ENCODE measurements at places on chromosomes 2 and 18.

- DNase-seq: no peak
Observed at GRCh38 chr2:219638217-219638947, 11.0 kb downstream of the SLC4A3 start.

- no peak for DNase-seq
Observed at GRCh38 chr2:171436307-171436706, 2.3 kb downstream of the DCAF17 start.

GRCh38 chr18:37537868-37538525 is 27.6 kb downstream of the CELF4 start:
- no peak for DNase-seq

DNA sequence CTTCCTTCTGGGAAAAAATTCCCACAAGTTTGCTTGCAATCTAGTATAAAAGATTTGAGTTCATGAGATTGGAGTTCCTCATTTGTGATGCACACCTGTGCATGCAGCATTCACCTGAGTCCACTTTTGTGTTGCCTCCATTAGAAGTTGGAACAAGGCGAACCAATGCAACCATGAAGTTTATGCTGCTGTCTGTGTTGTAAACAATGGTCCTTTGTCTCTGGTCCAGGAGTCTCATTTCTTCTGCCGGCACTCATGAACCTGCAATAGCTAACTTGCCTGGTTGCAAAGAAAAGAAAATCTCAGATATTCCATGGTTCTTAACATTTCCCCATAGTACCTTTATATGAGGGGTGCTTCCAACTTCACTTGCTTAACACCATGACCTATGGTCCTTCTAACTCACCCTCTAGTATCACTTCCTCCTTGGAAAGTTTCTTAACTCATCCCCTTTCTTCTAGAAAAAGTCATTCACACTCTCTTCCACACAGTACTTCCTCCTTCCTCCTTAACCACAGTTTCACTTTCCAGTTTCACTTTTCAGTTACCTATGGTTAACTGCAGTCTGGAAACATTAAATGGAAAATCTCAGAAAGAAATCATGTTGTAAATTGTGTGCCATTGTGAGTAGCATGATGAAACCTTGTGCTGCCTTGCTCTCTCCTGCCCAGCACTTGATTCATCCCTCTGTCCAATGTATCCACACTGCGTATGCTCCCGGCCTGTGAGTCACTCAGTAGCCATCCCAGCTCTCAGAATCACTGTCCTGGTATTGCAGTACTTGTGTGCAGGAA is 128.8 kb upstream of the TRIB2 start:
- DNase-seq: no peak

DNA sequence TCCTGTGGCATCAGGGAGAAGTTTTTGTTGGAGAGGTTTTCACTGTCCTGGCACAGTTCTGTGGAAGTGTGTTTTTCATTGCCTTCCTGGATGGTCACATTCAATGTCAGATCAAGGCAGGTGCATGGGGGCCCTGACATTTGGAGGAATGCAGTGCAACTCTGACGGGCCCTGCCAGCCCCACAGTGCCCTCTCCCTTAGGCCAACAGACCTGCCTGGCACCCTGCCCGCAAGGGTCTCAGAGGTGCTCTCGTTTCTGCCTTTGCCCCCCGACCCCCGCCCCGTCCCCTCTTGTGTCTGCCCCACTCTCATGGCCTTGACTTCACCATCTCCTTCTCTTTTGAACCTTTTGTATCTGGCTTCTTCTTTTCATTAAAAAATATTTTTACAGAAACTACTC is 257.2 kb upstream of the HDAC4 start:
- no peak for DNase-seq

- DNase-seq: no peak
Observed at GRCh38 chr18:7830468-7830867, 263.4 kb downstream of the PTPRM start.

DNA sequence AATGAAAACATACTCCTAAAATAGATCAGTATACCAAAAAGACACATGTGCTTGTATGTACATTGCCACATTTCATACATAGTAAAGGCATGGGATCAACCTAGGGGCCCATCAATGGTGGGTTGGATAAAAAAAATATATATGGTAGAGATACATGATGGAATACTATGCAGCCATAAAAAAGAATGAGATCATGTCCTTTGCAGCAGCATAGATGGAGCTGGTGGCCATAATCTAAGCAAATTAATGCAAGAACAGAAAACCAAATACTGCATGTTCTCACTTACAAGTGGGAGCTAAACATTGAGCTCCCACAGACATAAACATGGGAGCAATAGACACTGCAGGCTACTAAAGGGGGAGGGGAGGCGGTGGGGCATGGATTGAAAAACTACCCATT is 18.6 kb upstream of the NCOA1 start:
- DNase-seq: no peak

- no peak for DNase-seq
Observed at GRCh38 chr2:21257621-21258020, 133.9 kb downstream of the TDRD15 start.

- no peak for DNase-seq
Observed at GRCh38 chr18:13272416-13272815, 53.9 kb downstream of the LDLRAD4 start.

DNA sequence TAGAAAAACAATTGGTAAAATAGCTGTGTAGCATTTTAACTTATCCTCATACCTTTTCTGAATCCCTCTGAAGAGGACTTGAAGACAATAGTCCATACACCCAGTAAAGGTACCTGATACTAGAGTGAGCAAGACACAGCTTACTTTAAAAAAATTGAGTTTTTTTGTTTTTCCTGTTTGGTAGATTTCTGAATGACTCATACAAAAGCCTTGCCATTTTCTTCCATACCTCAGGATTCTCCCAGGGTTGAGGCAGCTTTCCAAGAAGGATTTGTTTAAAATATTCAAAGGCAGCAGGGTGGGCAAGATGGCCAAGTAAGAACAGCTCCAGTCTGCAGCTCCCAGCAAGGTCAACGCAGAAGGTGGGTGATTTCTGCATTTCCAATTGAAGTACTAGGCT is 551.0 kb upstream of the LRATD1 start:
- no peak for DNase-seq

DNA sequence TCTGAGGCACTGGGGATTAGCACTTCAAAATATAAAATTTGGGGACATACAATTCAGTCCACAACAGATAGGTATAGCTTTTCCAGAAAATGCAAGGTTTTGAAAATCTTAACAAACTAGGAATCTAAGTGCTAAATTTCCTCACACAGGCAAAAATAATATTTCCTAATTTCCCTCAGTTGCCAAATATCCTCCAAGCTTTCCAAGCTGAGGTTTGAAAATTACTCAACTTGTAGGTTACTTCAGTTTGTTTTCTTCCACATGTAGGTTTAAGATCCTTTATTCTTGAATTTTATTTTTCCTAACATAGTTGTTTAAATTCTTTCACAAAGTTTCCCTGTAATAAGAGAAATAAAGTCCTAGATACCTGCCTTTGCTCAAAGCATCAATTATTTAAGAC is 192.9 kb upstream of the NRXN1 start:
- DNase-seq: no peak

GRCh38 chr2:11152591-11152990 is 2.7 kb upstream of the SLC66A3 start:
- DNase-seq: no peak

DNA sequence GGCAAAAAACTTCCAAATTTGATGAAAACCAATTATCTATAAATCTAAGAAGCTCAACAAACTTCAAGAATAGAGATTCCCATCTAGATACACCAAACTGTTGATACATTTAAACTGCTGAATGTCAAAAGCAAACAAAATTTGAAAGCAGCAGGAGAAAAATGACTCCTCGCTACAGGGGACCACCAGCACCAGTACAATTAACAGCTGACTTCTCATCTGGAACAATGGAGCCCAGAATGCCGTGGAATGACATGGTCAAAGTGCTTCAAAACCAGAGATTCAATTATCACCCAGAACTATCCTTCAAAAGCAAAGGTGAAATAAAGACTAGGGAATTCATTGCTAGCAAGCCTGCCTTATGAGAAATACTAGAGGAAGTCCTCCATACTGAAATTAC is 11.6 kb downstream of the SRSF7 start:
- DNase-seq: no peak

DNA sequence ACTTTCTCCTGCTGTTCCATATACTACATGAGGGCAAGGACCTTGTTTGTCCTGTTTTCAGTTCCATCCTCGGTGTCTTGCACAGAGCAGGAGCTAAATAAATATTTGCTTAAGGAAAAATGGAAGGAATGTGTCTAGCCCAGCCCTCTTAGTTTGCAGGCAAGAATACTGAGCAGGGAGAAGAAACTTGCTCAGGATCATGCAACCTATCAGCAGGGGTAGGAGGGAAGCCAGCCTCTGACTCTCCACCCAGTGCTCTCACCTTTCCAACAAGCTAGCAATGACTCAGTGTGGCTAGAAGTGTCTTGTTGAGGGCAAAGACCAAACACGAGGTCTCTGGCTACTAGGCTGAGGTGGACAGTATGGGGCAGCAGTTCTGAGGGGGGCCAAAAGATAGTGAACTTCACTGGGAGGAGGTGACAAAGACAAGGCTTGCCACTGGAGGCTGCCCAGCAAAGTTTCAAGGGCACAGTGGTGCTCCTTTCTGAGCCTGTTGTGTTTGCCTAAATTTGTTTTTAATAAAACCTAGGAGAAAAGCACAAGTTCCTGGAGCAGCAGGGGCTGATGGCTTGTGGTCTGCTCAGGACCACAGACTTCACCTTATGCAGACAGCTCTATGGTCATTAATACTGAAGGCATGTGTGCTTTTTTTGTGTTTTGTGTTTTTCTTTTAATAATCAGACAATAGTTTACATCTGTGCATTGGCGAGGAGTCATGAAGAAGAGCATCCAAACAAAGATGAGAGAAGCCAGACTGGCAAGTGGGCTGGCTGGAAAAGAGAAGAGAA is 49.1 kb upstream of the CTAGE1 start:
- no peak for DNase-seq

DNA sequence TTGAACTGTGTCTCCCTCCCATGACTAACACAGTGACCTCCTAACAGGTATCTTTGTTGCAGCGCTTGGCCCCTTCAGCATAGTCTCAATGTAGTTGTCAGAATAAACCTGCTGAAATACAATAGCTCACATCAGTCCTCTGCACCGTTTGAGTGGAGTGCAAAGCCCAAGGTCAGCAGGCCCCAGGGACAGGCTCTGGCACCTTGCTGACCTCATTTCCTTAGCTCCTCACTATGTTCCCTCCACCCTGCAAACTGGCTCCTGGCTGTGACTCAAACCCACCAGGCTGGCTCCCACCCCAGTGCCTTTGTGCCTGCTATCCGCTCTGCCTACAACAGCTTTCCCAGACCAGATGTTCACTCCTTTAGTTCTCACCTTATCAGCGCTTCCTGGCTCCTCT is 146.7 kb downstream of the LRATD1 start:
- no peak for DNase-seq

DNA sequence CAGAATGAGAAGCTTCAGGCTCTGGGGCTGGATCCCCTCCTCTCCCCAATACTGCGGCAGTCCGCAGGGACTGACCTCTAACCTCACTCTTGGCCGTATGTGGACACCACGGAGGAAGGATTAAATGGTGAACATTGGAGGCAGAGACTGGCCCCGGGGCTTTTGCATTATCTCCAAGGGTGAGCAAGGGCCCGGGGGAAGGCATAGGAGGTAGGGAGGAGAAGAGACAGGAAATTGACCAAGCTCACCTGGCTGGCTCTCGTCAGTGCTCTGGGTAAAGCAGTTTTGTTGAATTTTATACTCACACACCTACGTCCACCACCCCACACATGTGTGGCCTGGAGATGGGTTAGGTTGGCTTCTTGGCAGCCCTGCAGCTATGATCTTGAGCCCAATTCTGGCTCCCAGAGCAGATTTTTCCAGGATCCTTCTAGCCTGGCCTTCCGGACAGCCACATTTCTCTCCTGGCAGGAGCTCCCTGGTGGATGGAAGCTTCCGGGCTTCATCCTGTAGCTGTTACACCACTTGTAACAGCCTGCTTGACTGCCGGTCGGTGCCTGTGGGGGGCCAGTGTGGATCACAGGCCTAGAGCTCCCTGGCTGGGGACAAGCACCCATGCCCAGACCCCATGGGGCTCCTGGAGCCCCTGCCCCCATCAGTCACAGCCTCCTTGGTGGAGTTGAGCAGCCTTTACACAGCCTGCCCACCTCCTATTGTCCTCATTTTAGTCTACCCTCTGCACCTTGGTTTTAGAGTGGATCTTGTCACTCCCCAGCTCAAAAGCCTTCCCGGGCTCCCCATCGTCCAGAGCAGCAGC is 7.6 kb downstream of the ITM2C start:
- no peak for DNase-seq

GRCh38 chr2:147174824-147175254 is 670.0 kb upstream of the ACVR2A start:
- DNase-seq: no peak

DNA sequence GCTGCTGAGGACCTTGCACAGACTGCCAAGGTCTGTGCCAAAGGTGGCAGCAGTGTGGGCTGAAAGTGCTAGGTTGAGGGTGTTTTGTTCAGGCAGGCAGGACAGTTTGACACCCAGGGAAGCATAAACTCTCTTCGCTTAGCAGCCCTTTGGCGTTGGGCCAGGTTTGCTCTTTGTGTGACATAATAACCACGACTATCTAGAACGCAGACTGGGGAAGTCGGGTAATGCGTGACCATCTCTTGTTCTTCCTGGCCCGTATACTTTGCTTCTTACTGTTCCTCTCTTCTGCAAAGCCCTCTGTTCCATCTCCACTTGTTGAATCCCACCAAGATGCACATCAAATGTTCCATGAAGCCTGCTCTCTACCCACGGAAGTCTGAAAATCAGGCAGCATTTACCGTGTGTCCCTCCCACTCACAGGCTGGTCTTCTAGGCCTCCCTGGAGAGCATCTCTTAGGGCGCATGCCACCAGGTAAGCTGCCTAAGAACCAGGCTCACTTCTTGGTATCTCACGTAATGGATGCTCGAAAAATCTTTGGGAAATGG is 96.7 kb upstream of the LMAN1 start:
- DNase-seq: no peak

Data from effector CD4-positive, alpha-beta T cell (primary cell).